NAMALWA (cell line): ENCODE measurements at places on chromosomes 2 and 18.

- no peak for DNase-seq
These were observed 9.1 kb downstream of the LOXL3 start for GRCh38 chr2:74544634-74545033.

GRCh38 chr2:84971510-84972206 is 697 bp downstream of the KCMF1 start:
- DNase-seq, result peak; percentile 71

DNA sequence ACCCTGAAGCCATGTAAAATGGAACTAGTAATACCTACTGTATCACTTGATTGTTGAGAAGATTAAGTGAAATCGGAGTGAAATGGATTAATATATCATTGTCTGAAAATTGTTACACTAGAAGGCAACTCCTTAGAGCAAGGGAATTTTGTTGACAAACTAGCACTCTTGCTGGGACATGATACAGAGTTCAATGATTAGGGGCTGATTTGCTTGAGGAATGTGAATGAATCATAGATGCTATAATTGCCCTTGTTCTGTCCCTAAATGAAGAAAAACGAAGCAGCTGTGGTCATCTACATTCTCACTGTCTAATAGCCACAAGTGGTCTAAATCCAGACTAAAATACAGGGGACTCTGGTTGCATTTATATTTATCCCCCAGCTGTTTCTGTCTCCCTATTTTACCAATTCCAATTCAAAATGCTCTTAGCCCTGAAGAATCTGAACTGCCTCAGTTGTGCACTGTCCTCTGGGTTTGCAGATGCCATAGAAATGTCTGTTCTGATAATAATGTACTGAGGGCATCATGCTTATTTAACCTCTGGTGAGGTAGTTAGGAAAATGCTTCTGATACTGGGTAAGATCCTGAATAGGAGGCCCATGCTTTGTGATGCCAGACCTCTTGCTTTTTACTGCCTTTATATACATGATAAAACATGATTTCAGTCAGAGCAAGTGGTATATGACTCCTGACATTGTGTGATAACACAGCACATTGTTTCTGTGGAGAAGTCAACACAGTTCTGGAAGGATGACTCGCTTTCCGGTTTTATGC is 382.1 kb downstream of the NRXN1 start:
- no peak for DNase-seq

GRCh38 chr2:64975232-64975821 is 13.9 kb upstream of the SLC1A4 start:
- no peak for DNase-seq

- DNase-seq, result no peak
These were observed 678 bp upstream of the UBE2E3 start for GRCh38 chr2:180979749-180980105.

GRCh38 chr2:160429248-160430000 is 64.2 kb downstream of the RBMS1 start:
- DNase-seq, result peak; percentile 83

GRCh38 chr18:24584813-24585212 is 124.4 kb downstream of the HRH4 start:
- no peak for DNase-seq
